Fibroblast of the aortic adventitia (primary cell): ENCODE measurements at places on chromosomes 7 and 10.

DNA sequence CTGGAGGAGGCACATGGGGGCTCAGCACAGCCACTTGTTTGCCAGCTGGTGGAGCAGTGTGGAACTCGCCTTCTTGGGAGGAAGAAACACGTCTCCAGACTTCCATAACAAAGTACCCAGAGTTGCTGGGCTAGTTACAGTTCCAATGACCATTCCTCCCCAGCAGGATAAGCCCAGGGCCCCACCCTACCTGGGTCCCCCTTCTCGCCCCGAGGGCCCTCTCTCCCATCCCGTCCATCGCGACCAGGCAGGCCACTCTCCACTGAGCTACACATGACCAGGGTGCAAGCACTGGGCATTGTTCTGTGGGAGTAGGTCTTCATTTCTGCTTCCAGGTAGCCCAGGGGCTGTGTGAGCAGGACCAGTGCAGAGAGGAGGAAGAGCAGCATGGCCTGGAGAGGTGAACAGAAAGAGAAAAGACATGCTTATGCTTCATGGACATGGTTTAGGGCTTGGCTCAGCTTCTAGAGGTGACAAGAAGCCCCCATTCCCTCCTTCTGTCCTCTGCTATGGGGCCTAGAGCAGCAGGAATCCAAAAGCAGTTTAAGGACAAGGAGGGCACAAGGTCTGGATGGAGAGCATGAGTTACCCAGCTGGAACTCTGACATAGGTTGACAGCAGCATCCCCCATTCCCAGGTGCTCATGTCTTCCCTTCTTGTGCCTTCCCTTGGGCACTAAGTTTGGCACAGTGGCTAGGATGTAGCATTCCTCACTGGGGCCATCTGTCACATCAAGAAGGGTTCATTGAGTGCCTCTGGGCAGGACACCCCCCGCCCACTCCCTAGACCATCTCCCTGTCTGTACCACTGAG, 2.4 kb downstream of the SFTPD start:
- DNase-seq: no peak

- no peak for DNase-seq
Measured at GRCh38 chr7:930975-931758, 23.3 kb downstream of the ADAP1 start.

DNA sequence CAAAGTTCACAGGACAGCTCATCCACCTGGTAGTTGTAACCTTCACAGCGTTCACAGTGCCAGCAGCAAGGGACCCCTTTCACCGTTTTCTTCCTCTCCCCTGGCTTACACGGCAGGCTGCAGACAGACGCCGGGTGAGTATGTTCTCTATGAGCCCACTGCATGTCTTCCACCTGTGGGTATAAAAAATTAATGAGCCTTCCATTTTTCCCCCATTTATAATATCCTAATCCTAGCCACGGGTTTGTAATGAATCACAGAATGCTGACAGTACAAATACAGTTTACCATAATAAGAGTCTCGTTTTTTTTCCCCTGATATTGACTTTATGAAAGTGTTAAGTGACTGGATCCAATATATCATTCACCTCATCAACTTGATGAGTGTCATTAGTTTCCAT, 719.0 kb downstream of the GRM8 start:
- no peak for DNase-seq

DNA sequence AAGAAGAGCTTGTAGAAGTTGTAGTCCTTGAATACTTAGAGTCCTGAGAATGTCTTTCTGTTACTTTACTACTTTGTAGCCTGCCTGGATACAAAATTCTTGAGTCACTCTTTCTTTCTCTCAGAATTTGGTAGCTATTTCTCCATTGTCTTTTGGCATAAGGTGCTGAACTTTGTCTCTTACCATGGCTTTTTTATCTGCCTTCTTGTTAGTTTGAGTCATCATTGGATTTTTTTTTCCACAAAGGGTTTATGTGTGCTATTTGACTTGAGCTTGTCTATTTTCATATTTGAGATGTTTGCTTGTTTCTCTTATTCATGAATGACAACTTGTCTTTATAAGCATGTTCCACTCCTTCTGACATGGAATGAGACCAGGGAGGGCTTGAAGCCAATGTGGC, 74.5 kb upstream of the EXOC6 start:
- DNase-seq: peak; percentile 66

DNA sequence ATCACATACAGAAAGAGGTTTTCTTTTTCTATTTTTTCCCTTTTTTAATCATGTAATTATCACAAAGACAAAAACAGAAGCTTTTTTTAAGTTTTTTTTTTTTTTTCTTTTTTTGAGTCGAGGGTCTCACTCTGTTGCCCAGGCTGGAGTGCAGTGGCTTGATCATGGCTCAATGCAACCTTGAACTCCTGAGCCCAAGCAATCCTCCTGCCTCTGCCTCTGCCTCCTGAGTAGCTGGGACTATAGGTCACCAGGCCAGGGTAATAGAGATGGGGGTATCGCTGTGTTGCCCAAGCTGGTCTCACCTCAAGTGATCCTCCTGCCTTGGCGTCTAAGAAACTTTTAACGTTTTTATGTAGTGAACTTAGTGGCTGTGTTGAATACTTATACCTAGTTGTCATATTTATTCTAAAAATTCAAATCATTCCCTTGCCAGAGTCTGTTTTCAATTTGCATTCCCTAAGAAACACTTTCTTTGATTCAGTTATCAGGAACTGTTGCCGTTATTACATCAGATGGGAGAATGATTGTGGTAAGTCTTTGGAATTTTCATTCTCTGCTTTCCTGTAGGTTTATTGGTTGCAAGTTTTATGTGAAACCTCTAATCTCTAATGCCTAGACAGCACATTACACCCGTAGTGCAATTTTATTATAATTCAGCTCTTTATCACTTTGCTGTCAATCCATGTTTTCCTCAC, 1.3 kb downstream of the LSM8 start:
- peak; percentile 77 for DNase-seq

DNA sequence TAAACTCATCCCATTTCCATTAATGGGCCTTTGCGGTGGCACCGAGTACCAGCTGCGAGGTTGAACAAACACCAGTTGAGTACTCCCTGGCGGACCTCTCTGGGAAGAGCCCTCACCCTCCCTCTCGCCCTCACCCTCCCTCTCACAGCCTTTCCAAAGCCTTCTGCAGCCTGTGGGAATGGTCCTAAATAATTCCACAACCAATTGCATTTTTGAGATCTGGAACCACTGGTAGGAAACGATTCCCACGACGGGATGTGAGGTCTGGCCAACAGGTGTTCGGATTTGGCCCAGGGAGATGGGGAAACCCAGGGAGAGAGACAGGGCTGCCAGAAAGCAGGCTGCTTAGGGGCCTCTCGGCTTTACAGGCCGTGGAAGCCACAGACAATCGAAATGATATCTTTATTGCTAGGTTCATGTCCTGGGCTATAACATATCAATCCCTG, 5.3 kb downstream of the PTF1A start:
- no peak for DNase-seq
